Upper lobe of right lung (tissue), 1 donor: ENCODE measurements at places on chromosomes 1 and 21.
A peak's percentile ranks its signal among the peaks of the same experiment; 100 is the strongest.

- no peak for DNase-seq
Observed at GRCh38 chr1:93450321-93450720, 2.4 kb downstream of the FNBP1L start.

DNA sequence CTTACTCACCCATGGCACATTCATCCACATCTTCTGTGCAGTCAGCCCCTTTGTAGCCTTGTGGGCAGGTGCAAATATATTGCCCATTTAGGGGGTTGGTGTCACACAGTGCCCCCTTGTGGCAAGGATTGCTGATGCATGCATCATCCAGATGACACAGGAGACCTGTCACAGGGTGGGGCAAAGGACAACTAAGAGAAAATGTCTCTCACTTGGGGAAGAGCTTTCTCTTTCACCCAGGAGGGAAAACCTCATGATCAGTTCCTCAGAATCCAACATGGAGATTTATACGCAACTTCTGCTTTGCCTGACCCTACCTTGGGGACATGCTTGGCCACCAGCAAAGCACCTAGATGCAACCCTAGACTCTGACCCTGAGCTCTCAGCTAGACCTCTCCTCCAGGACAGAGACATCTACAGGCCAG is 71.8 kb upstream of the ADAM30 start:
- peak; percentile 74 for DNase-seq

GRCh38 chr1:150555971-150556865 is 7.0 kb downstream of the ADAMTSL4 start:
- no peak for DNase-seq

GRCh38 chr1:11918799-11919519 is 7.3 kb downstream of the KIAA2013 start:
- DNase-seq = no peak

- no peak for DNase-seq
Observed at GRCh38 chr1:32068957-32069588, 3.7 kb upstream of the TMEM39B start.

DNA sequence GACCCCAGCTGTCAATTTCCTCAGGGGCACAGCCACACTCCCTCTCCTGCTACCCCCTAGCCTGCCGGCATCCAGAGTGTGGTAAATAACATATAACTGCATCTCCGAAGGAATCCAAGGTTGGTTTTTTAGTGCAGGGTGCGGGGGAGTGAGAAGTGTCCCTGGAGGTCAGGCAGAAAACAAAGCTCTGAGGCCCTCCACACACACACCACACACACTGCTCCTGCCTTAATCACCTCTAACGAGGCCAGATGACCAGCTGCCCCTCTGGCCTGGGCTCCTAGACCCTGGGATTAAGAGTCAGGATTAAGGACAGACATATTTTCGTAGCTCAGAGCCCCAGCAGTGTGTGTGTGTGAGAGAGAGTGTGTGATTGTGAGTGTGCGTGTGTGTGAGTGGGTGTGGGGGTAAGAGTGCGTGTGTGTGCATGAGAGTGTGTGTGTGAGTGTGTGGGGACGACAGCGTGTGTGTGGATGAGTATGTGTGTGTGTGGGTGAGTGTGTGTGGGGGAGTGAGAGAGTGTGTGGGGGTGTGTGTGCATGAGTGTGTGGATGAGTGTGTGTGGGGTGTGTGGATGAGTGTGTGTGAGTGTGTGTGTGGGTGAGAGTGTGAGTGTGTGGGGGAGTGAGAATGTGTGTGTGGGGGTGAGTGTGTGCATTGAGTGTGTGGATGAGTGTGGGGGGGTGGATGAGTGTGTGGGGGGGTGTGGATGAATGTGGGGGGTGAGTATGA is 14.6 kb downstream of the SDC3 start:
- DNase-seq = no peak

GRCh38 chr1:151934048-151934493 is 24.8 kb upstream of the THEM4 start:
- DNase-seq = no peak

- DNase-seq = no peak
Observed at GRCh38 chr1:31745096-31745945, 18.8 kb downstream of the ADGRB2 start.

DNA sequence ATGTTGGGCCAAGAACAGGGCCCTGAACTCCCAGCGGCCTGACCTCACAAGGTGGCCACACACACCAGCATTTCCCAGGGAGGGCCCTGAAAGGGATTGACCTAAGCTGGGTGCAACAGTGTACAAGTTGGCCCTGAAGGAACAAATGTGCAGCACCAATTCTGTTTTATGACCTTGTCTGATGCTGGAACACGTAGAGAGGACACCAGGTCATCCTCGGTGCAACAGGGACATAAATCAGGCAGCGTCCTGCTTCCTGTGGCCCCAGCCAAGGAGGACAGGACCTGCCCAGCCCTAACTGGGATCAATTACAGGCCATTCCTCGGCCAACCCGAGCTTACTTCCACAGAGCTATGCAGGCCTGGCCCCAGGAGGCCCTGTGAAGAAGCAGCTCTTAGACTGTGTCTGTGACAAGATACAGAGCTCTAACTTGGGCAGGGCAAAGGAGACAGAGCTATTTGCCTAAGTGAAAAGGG is 12.8 kb upstream of the PHC2 start:
- no peak for DNase-seq

GRCh38 chr1:171645553-171646248 is 6.8 kb downstream of the MYOC start:
- no peak for DNase-seq

GRCh38 chr1:170790651-170791071 is 126.7 kb downstream of the PRRX1 start:
- DNase-seq = no peak

DNA sequence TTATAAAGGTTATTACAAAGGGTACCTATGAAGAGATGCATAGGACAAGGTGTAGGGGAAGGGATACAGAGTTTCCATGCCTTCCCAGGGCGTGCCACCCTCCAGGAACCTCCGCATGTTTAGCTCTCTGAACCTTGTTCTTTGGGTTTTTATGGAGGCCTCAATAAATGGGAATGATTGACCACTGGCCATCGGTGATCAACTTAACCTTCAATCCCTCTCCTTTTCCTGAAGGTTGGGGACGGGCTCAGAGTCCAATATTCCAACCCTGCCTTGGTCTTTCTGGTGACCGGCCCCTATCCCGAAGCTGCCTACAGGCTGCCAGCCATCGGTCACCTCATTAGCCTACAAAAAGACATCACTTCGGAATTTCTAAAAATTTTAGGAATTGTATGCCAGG is 11.7 kb downstream of the CD244 start:
- no peak for DNase-seq

GRCh38 chr1:71881611-71882010 is 400.7 kb downstream of the NEGR1 start:
- DNase-seq = no peak

- DNase-seq = no peak
Observed at GRCh38 chr1:150299716-150300115, 6.1 kb downstream of the MRPS21 start.

DNA sequence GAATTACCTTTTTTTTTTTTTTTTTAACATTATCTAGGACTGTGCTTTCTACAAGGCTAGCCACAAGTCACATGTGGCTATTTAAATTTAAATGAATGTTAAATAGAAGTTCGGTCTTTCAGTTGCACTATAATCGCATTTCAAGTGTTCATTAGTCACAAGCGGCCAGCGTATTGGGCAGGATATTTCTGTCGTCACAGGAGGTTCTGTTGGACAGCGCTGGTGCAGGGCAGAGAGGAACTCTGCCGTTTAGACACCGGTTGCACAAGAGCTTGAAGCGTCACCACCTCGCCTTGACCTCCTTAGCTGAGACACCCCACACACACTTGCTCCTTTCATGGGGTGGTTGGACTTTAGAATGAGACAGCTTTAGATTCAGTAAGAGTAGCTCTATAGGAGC is 64.1 kb downstream of the BACE2 start:
- no peak for DNase-seq

DNA sequence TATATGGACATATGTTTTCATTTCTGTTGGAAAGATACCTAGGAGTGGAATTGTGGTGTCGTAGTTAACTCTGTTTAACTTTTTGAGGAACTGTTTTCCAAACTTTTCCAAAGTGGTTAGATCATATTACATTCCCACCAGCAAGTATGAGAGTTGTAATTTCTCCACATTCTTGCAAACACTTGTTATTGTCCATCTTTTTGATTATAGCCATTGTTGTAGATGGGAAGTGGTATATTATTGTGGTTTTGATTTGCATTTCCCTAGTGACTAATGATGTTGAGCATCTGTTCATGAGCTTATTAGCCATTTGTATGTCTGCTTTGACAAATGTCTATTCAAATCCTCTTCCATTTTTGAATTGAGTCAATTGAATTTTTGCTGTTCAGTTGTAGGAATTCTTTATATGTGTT is 19.8 kb downstream of the CAMTA1 start:
- DNase-seq = no peak

DNA sequence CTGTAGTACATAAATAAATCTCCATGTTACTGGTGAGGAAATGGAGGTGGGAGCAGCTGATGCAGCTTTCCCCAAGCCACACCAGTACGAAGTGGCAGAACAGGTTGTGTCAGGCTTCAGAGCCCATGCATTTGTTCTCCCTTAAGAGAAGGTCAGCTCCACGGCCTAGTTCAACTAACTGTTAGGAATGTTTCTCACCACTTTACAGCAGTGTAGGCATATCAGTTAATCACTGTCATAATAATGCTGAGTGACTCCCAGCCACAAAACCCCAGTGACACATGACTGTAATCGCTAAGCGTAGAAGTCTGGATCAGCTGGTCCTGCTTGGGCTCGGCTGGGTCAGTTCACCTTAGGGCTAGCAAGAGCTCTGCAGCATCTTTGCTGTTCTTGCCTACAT is 90.4 kb downstream of the VPS26C start:
- no peak for DNase-seq

GRCh38 chr1:117633936-117634335 is 28.1 kb downstream of the TENT5C start:
- DNase-seq = no peak

GRCh38 chr1:202152399-202152798 is 7.9 kb upstream of the ARL8A start:
- DNase-seq = no peak

DNA sequence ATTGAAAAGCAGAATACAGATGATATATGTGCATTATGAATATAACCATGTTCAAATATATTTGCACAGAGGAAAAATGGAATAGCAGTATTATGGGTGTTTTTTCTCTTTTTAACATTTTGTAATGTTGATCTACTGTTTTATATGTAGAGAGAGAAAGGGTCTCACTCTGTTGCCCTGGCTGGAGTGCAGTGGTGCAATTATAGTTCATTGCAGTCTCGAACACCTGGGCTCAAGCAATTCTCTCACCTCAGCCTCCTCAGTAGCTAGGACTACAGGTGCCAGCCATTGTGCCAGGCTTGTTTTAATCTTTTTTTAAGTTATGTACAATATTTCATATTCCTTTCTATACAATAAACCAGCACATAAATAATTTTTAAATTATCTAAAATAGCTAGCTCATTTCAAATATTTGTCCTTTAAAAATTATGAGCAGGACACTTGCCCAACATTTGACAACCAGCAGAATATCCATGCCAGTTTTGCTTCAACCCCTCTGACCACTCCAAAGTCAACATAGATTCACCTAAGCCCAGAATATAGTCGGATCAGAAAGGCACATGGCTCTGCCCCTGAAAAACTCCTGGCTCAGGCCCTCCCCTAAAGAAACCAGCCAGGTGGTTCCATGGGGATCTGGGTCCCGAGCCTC is 29.8 kb downstream of the ZNF281 start:
- DNase-seq = no peak

- DNase-seq = no peak
Observed at GRCh38 chr1:150508982-150509381, 1.1 kb downstream of the ECM1 start.

DNA sequence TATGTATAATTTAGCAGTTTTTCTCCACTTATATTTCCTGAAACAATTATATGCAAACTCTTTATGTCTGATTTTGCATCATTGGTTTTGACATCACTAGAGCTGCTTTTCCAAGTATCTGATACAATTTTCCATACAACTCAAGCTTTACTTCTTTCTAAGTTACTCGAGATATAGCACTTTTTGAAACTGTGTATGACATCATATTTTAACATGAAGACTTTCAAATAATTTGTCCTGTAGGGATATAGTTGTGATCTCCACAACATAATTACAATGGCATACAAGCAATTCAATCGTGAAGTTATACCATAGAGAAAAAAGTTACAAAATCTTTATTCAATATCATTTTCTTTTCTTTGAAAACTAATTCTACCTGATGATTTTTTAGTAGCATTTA is 173.0 kb downstream of the LEPR start:
- DNase-seq = no peak

DNA sequence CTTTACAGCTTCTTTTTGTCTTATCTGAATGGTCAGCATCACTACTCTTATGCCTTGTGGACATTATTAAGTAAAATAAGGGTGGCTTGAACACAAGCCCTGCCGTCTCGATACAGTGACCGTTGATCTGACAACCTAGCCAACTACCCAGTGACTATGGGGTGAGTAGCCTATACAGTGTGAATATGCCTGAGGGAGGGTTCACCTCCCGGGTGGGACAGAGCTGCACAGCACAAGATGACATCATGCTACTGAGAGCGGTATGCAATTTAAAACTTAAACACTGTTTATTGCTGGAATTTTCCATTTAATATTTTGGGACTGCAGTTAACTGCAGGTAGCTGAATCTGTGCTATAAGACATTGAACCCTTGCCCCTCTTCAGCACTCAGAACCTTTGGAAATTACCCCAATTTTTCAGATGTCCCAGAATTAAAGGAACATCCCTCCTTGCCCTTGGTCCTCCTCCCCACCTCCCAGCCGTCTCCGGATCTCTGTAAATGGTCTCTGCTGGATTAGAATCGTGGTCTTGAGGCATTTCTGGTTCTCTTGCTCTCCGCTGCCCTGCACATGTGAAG is 618.5 kb downstream of the PTPRU start:
- DNase-seq = no peak

GRCh38 chr21:42554251-42554961 is 40.8 kb downstream of the SLC37A1 start:
- peak; percentile 41 for DNase-seq

GRCh38 chr1:204879351-204879750 is 8.7 kb downstream of the NFASC start:
- no peak for DNase-seq

DNA sequence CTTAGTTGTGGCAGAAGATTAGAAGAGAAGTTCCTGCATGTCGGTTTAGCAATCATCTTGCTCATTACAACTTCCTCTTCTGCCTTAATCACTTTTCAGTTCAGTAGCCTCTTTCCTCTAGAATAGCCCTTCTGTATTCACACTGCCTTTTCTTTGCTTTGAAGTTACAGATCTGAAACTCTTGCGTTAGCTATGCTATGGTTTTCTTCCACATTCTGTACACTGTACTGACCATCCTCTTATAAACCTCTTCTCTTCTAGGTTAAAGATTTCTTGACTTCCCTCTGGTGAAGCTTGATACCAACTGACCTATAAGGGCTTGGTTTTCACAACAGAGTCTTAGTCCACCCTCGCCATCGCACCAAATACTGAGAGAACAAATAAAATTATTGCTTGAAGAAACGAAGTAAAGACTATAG is 35.0 kb downstream of the C21orf91 start:
- no peak for DNase-seq

- DNase-seq = no peak
Observed at GRCh38 chr21:44305691-44306090, 5.8 kb downstream of the PFKL start.

GRCh38 chr1:209769971-209770370 is 14.1 kb downstream of the TRAF3IP3 start:
- DNase-seq = no peak
